ENCODE measurements at places on chromosomes 16 and 17. TPM values are rescaled to one million over a fixed set of nuclear protein-coding genes. Genes with fewer than 3 reads are reported as not detected.

GRCh38 chr17:42883802-42884558 lies 16.6 kb upstream of the G6PC1 start:
- peak; percentile 86 for DNase-seq

DNA sequence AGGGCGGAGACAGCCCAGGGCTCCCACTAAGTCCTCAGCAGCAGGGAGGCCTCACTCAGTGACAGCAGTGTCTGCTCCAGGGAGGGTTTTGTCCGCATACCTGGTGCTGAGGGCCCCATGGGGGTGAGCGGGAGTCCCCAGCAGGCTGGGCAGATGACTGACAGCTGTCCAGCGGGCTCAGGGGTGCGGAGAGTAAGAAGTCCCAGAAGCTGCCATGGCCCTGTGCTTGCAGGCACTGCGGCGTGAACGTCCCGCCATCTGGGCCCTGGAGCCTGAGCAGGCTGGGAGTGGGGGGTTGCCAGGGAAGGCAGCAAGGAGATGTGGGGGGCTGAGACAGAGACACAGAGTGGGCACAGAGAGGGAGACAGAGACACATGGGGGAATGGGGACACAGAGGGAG lies 20.1 kb downstream of the CACNA1G start:
- no peak for DNase-seq

GRCh38 chr16:12258861-12259645 lies 282.5 kb downstream of the SNX29 start:
- DNase-seq = no peak

- no peak for DNase-seq
Measured at GRCh38 chr16:68345351-68345810, 34.6 kb downstream of the PRMT7 start.

DNA sequence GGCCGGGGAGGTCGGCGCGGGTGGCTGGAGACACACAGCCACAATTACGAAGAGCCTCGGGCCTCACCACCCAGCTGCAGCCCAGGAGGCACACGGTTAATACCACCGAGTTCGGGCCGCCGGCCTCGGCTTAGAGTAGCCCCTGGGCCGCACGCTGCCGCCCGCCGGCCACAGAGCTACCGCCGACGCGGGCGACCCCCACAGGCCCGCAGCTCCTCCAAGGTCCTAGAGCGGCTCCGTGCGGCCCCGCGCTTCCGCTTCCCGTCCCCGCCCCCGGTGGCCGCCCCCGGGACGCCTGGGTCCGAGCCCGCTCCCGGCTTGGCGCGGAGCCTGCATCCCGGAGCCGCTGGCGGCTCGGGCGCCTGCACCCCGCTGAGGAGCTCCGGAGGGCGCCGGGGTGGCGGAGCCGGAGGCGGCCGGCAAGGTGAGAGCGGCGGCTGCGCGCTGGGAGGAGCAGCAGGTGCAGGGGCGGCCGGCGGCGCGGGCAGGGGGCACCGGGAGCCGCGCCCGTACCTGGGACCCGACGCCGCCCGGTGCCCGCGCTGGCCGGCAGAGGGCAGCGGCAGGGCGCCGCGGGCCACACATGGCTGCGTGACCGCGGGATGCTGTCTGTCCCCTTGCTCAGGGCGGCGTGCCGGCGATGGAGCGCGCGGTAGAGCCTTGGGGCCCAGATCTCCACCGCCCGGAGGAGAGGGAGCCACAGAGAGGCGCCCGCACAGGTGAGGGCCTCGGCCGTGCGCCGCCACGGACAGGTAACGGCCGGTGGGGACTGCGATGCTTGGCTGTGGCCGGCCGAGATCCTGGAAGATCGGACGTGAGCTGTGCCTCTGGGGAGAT lies at the start of gene ZNF48:
Gene ZNF48 (plus strand): TSS at position 266 of the 837 bp plus-strand sequence. CDS start 375 bp downstream, at position 641.
- DNase-seq = peak; percentile 93

- DNase-seq = no peak
Measured at GRCh38 chr17:9071811-9072498, 50.6 kb downstream of the NTN1 start.

DNA sequence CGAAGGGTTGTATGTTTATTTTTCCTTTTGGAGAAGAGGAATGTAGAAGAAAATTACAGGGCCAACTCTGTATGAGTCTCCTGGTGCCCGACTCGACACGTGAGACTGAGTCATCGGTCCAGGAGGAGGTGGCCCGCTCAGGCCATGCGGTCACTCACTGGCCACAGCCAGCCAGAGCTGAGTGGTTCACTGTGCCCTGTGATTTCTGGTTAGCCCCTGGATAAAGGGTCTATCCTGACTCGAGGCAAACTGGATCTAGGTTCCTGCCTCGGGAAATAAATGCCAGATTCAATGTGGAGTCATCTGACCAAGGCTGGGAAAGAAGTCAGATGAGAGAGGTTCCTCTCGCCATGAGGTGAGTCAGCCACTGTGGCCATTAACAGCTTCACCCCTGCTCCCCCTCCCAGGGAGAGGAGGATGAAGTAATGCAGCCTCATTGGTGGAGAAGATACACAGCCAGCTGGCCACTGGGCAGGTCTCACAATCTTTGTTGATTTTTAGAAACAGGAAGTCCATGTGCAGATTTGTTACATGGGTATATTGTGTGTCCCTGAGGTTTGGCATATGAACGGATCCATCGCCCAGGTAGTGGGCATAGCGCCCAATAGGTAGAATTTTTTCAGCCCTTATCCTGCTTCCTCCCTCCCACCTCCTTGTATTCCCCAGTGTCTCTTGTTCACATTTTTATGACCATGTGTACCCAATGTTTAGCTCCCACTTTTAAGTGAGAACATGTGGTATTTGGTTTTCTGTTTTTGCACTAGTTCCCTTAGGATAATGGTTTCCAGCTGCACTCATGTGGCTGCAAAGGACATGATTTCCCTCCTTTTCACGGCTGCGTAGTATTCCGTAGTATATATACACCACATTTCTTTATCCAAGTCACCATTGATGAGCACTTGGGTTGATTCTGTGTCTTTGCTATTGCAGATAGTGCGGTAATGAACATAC lies 21.7 kb upstream of the USP36 start:
- peak; percentile 90 for DNase-seq

- DNase-seq = no peak
Measured at GRCh38 chr17:69828087-69828486, 246.9 kb upstream of the KCNJ16 start.

DNA sequence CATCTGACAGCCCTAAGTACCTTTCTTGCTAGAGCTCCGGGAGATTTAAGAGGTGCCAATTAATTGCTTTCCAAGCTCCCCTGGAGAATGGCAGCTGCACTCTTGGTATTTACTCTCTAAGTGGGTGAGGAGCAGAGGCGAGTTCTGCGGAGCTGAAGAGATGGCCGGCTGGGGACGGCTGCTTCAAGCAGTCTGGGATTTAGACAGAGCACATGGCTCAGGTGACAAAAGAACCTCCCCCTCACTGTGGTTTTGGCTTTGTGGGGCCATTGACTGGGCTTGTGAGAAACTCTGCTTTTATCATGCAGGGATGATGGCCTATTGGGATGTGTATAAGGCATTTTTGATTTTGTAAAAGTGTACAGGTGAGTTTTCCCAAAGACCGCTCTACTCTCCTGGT lies 239.3 kb upstream of the EEF2KMT start:
- DNase-seq = no peak

- no peak for DNase-seq
Measured at GRCh38 chr17:72345088-72345487, 224.3 kb downstream of the SOX9 start.

DNA sequence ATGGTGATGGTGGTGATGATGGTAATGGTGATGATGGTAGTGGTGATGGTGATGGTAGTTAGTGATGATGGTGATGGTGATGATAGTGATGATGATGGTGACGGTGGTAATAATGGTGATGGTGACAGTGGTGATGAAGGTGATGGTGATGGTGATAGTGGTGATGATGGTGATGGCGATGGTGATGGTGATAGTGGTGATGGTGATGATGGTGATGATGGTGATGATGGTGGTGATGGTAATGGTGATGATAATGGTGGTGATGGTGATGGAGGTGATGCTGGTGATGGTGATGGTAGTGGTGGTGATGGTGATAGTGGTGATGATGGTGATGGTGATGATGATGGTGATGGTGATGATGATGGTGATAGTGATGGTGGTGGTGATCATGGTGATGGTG lies 148.7 kb upstream of the TNRC6C start:
- DNase-seq = no peak

- DNase-seq = no peak
Measured at GRCh38 chr17:77347544-77347943, 206.8 kb downstream of the SEC14L1 start.

DNA sequence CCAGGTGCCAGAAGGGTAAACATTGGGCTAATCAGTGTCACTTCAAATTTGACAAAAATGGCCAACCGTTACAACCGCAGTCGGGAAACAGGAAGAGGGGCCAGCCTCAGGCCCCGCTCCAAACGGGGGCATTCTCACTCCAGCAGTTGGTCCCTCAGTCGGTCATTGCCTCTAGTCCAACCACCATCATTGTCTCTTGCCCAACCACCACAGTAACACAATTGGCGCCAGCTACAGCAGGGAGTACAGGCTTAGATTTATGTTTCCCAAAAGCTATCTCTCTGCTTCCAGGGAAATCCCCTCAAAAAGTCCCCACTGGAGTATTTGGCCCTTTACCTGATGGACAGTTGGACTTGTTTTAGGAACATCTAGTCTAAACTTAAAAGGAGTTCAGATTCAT lies 20.3 kb downstream of the ALOX15B start:
- no peak for DNase-seq

DNA sequence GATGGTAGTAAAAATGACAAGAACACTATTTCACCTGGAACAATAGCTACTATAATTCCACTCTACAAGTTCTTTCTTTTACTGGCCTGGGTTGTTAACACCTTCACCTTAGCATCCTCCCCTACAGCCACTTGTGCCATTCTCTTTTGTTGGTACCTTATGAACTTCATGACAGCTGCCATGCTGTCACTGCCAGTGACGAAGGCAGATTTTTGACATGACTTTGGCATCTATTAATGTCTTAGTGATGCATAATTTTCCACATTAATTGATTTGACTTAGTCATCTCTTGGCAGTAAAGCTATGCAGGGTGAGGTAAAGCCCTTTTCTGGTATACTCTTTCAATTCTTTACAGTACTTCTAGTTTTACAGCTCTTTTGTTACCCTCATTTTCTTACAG lies 207.9 kb downstream of the TANC2 start:
- DNase-seq = no peak

- DNase-seq = peak; percentile 36
Measured at GRCh38 chr17:16281351-16281750, 64.3 kb downstream of the PIGL start.

- DNase-seq = no peak
Measured at GRCh38 chr17:15513856-15514459, 46.5 kb upstream of the CDRT4 start.

- DNase-seq = no peak
Measured at GRCh38 chr17:65523411-65523810, 38.0 kb downstream of the AXIN2 start.

DNA sequence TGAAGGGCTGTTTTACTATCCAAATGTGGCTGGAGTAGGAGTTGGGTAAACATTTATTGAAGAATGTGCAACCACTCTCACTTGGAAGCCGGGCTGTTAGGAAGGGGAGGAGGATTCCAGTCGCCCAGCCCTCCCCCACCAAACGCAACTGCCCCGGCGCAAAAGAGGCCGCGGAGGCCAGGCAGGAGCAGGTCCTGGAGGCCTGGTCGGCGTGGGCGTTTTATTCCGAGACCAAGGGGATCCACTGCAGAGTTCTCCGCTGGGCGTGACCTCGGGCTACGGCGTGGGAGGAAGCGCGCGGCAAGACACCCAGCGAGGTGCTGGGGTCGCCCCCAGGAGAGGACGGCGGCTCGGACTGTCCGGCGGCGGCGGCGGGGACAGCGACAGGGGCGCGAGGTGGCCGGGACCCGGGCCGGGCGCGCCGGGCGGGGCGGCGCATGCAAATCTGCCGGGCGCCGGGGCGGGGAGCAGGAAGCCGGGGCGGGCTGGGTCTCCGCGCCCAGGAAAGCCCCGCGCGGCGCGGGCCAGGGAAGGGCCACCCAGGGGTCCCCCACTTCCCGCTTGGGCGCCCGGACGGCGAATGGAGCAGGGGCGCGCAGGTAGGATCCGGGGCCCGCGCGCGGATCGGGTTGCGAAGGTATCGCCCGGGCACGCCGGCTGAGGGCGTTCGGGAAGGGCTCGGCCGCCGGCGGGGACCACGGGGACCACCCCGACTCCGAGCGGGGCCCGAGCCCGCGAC lies at the start of gene IL4R:
Gene IL4R (plus strand): TSS at position 553 of the 739 bp plus-strand sequence. CDS start 26,230 bp downstream, outside the sequence.
- DNase-seq = peak; percentile 77

DNA sequence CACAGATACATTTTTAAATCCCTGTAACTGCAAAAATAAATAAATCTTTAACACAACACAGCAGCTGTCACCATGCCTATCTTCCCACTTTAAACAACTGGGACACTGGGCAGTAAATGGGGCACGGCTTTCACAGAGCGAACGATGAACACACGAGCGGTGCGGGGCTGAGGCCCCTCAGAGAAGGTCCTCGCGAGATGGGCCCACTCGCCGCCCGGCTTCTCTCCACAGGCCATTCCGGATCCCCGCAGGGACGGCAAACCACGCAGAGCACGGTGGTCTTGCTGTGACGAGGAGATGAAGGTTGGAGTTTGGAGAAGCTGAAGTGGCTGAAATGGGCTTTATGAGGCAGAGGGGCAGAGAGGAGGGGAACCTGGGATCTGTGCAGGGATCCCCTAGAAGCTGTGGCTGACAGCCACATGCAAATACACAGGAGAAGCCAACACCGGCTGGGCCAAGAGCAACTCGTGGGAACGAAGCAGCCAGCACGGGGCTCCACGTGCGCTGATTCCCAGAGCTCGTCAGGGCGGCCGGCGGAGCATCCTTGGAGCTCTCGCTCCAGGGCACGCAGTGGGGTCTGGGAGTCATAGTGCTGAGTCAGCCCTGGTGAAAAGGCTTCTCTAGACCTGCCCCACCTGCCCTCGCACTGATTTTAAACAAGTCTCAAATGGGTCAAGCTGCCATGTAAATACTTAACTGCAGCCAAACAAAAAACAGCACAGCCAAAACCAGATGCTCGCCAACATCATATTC lies 31.7 kb downstream of the CCDC57 start:
- no peak for DNase-seq

DNA sequence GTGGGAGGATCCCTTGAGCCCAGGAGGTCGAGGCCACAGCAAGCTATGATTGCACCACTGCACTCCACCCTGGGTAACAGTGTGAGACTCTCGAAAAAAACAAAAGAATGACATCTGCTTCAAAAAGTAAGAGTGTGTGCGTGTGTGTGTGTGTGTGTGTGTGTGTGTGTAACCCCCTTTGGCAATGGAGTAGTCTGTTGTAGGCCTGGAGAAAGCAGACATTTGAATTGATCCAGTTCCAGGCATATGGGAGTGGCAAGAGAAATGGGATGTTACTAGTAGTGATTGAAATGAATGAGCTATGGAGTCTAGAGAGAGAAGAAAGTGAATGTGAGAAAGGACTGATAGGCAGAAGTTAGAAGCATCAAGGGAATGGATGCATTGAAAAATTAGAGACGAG lies 9.9 kb downstream of the CASC3 start:
- no peak for DNase-seq

REXO5 gene
- 13.2 TPM for total RNA-seq

IGF2BP1 gene
- total RNA-seq = 56.5 TPM

HIC1 gene
- 0.63 TPM for total RNA-seq

ETV4 gene
- total RNA-seq = 61.9 TPM

FOXJ1 gene
- 12.5 TPM for total RNA-seq
